ENCODE measurements at places on chromosomes 1 and 21. TPM values are rescaled to one million over a fixed set of nuclear protein-coding genes. Genes with fewer than 3 reads are reported as not detected.

The SPRR1B gene
- not detected for total RNA-seq

The SYT11 gene
- total RNA-seq: 49.5 TPM

The SYNJ1 gene
- total RNA-seq: 10.6 TPM

The C1orf105 gene
- total RNA-seq: not detected

The OBSCN gene
- total RNA-seq: 40.2 TPM

The NENF gene
- total RNA-seq: 122 TPM

The CEP350 gene
- 73.8 TPM for total RNA-seq

The GPR3 gene
- total RNA-seq: not detected

The OR14K1 gene
- not detected for total RNA-seq

The TRAF3IP3 gene
- 12.3 TPM for total RNA-seq

The SPRR2F gene
- total RNA-seq: not detected

The C1orf74 gene
- 1.5 TPM for total RNA-seq

The SEC16B gene
- 6.8 TPM for total RNA-seq

The ZBTB8A gene
- total RNA-seq: 4.5 TPM

The PRKAB2 gene
- total RNA-seq: 20.8 TPM

GRCh38 chr1:67766141-67766978, 66.9 kb downstream of the GNG12 start:
- DNase-seq: peak; percentile 51

GRCh38 chr1:3061566-3061965, 7.4 kb upstream of the PRDM16 start:
- no peak for DNase-seq

DNA sequence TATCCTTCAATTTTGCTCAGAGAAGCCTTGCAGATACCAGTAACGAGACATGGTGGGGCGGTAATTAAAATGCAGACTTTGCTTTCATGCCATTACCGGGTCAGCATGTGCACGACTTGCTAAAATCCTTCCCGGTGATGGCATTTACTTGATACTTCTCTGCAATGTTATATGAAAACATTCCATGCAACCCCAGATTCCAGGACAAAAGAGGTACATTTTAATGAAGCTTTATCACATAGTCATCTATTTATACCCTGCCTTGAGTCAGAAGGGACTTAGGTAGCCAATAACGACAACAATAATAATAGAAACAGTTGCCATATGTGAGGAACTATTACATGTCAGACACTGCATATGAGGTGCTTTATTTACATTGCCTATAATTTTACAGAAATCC, 29.4 kb upstream of the PLA2G2C start:
- no peak for DNase-seq

- DNase-seq: no peak
Observed at GRCh38 chr1:174788981-174789380, 210.8 kb upstream of the CACYBP start.

- no peak for DNase-seq
Observed at GRCh38 chr1:94993931-94994645, 67.2 kb upstream of the CNN3 start.

- no peak for DNase-seq
Observed at GRCh38 chr1:30462826-30463425, 260.5 kb downstream of the MATN1 start.

DNA sequence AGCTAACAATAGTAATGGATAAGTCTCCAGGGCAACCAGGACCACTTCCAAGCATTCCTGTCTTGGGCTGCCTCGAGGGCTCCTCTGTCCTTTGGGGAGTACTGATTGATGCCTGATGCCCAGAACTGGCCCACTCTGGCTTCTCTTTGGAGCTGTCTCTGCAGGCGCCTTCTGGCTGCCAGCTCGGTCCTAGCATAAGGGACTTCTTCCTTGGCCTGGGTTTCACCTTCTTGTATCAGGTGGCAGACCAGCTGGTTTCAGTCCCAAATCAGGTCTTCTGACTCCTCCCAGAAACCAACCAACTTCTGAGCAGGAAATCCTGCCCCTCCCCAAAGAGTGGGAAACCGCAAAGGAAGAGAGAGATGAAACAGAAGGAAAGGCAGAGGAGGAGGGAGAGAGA, 10.6 kb downstream of the G0S2 start:
- no peak for DNase-seq

- peak; percentile 4 for DNase-seq
Observed at GRCh38 chr21:32726839-32727686, 750 bp downstream of the SYNJ1 start.

- no peak for DNase-seq
Observed at GRCh38 chr1:166184897-166185296, 18.1 kb upstream of the FAM78B start.

- DNase-seq: no peak
Observed at GRCh38 chr1:181809991-181810545, 251.4 kb downstream of the ZNF648 start.

- no peak for DNase-seq
Observed at GRCh38 chr21:32282992-32283391, 4.1 kb upstream of the MIS18A start.

DNA sequence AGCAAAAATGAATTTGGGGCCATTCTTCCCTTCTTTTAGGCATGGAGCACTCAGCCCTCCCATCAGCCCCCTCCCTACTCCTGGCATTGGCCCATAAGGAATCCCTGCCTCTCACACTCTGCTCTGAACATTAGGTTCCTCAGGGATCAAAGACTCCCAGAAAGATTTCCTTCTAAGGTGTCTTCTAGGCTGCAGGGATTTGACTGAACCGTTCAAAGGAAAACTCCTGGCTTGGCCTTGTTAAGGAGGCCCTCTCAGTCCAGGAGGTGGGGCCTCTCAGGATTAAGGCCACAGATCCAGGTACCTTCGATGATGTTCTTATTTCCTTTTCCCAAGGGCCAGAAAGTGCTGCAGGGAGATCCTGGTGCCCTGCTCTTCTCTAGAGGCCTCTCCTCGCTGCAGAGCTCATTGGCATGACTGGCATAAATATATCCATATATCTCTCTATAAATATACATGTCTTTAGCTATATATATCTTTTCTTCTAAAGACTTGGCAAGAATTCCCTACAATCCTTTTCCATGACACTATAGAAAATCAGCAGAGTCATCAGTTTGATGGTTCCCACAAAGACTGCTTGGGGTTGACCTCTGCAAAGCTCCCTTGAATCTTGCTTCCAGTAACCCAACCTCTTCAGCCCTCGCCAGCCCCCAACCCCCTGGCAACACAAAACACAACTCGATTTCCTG, 59.1 kb downstream of the PLXNA2 start:
- no peak for DNase-seq

DNA sequence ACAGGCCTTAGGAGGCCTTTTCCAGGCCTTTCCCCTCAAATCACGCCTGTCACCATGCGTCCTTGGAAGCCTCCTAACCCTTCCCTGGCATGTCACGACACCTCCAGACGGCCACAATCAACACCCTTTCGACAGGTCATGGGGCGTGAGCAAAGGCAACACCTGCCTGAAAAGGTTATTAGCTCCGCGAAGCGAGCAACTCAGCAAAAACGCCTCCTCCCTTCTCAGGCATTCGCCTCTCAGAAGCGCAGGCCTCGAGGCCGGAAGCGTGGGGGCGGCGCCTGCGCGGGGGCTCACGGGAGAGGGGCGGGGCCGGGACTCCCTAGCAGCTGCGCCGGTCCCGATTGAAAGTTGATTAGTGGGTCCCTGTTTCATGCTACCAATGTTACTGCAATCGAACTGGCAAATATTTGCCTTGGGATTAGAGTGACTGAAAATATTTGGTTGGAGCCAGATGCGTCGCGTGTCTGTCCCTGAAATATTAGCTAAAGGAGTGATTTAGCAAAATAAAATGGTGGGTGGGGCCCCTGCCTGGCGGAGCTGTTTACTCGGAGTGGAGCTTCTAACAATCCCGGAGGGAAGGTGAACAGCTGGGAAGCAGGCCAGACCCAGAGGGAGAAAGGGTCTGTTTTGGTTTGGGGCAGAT, 44.9 kb downstream of the GFI1 start:
- DNase-seq: no peak

- peak; percentile 62 for DNase-seq
Observed at GRCh38 chr1:20493839-20494608, 8.0 kb upstream of the CAMK2N1 start.

GRCh38 chr1:234969581-234970400, 158.8 kb downstream of the TOMM20 start:
- no peak for DNase-seq

- DNase-seq: no peak
Observed at GRCh38 chr1:69739251-69739605, 171.5 kb downstream of the LRRC7 start.

GRCh38 chr1:3366126-3367051, 88.1 kb upstream of the ARHGEF16 start:
- no peak for DNase-seq

DNA sequence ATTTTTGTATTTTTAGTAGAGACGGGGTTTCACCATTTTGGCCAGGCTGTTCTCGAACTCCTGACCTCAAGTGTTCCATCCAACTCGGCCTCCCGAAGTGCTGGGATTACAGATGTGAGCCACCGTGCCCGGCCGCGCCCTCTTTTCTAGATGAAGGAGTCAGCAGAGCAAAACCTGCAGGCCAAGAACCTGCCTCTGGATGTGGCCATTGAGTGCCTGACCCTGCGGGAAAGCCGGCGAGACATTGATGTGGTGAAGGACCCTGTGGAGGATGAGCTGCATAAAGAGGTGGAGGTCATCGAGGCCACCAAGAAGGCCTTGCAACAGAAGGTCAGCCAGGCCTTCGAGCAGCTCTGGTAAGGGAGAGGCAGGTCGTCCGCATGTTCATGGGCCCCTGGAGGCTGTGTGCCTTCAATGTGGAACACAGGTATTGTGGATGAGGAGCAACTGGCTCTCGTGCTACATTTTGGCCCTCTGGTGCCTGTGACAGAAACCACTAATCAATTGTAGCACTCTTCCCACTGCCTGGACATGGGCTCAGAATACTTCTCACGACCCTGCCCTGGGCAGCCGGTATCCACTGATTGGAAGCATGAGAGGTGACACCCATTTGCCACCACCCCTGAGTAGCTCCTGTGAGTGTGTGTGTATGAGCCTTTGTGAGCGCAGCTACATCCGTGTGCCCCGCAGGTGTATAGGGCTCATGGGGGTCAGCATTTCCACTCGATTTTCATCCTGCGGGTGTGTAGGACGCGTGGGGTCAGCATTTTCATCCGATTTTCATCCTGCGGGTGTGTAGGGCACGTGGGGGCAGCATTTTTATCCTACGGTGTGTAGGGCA, 2.0 kb downstream of the TEKT2 start:
- no peak for DNase-seq

DNA sequence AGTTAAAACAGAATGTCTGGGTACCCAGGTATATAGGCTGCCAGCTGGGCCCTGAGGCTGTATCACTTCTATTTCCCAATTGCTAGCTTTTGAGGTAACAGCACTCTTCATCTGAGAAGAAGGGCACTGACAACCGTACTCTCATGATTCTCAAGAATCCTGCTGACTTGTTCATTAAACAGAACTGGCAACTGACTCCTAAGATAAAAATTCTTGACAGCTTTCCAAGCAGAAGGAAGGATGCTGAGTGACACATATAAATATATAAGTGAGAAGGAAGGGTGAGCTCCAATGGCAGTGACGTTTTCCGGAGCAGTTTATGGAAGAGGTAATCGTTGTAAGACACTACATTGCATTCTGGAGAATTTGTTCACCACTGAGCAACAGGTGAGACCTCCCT, 48.1 kb upstream of the NRIP1 start:
- DNase-seq: no peak

DNA sequence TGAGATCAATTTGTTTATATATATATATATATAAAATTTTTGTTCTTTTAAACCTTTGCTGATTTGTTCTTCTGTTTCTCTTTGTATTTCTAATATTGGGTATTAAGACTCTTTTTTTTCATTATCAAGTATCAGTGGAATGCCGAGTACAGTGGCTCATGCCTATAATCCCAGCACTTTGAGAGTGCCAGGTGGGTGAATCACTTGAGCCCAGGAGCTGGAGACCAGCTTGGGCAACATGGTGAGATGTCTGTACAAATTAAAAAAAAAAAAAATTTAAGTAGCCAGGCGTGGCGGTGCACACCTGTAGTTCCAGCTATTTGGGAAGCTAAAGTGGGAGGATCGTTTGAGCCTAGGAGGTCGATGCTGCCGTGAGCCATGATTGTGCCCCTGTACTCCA, 67.1 kb downstream of the MAST2 start:
- no peak for DNase-seq

DNA sequence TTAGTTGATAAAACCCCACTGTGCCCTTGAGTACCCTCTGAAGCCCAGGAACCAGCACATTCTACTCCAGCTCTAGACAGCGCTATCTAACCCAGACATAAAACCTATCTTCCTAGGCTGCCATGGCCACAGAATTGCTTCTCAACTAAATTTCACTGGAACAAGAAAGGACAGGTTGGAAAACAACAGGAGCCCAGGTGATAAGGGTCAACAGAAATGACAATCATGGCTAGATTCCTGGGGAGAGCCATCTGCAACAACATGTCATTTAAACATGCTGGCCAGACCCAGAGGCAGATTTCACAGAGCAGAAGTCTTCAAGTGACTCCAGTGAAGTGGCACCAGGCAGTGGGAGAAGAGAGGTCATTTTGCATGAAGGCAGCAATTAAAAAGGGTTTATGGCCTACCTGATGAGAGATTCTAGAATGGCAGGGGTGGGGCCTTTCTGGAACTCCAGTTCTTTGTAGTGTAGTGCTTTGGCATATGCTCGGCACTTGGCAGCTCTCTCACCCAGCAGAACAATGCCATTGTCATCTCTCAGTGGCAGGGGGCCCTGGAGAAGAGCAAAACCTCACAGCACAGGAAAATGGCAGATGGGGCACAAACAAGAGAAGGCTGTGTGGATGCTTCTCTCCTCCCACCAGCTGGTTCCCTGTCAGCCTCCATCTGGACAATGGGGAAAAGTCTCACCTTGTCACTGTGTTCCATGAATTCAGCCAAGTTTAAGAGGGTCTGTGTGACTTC, 9.9 kb downstream of the ANGPTL7 start:
- no peak for DNase-seq

GRCh38 chr1:60141276-60141675, 67.7 kb upstream of the C1orf87 start:
- no peak for DNase-seq

GRCh38 chr21:15744926-15745325, 15.1 kb downstream of the USP25 start:
- DNase-seq: no peak

GRCh38 chr1:27959792-27960603, at the start of gene XKR8:
Gene XKR8 (plus strand): TSS chr1:27959973. CDS start chr1:27960070, 97 bp downstream.
- DNase-seq: no peak

DNA sequence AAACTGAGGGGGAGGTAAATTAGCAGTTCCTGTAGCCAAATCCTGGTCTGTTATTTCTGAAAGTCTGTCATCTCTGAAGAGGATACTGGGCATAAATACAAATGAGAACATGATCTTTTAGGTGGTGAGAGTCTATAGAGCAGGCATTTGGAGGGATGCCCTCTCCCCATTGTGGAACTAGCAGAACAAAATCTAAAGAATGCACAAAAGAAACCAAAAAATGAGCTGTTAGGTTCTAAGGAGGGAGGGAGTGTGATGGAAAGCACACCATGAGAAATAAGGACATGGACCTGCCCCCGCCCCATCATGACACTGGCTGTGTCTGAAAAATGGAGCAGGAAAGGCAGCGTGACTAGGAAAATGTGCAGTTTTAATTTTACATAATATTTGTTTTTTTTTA, 262.0 kb downstream of the KIF26B start:
- DNase-seq: no peak

DNA sequence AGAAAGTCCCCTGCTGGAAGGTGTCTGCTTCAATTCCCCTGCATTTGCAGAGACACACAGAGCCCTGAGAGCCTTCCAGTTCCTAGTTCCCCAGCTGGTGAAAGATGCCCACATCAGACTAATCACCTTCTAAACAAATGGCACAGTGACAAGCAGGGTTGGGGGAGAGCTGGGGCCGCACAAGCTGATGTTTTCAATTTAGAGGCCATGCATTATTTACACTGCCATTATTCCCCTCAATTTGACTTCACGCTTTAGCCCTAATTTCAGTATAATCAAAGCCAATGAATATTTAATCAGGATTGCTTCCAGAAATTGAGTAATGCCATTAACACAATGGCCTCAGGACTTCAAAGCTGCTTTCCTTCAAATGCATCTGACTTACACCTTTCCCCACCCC, 81.5 kb downstream of the BEND5 start:
- no peak for DNase-seq

Measured in thoracic aorta (tissue), 2 donors.